ENCODE measurements at places on chromosomes 3 and 15.

DNA sequence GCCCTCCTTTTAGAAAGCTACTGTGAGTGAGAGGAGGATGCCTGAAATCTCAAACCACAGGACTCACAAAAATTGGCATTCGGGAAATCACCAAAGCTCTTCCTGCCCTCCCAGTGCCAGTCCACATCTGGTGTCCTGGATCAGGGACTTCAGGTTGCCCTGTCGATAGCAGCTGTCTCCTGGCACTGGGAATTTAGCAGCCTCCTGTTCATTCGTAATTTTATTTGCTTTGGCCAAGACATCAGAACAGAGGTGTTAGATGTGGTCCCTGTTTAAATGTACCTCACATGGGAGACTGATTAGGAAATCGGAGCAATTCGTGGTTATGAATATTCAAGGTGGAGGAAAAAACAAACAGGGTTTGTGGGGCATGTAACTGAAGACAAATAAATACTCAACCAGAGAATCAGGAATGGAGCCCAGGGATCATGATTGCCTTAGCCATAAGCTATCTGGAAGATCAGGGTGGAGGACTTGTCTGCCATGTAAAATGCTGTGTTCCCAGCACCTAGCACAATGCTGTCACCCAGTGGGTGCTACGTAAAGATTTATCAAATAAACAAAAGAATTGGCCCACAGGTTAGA is 265.2 kb upstream of the PROK2 start:
- DNase-seq = no peak

DNA sequence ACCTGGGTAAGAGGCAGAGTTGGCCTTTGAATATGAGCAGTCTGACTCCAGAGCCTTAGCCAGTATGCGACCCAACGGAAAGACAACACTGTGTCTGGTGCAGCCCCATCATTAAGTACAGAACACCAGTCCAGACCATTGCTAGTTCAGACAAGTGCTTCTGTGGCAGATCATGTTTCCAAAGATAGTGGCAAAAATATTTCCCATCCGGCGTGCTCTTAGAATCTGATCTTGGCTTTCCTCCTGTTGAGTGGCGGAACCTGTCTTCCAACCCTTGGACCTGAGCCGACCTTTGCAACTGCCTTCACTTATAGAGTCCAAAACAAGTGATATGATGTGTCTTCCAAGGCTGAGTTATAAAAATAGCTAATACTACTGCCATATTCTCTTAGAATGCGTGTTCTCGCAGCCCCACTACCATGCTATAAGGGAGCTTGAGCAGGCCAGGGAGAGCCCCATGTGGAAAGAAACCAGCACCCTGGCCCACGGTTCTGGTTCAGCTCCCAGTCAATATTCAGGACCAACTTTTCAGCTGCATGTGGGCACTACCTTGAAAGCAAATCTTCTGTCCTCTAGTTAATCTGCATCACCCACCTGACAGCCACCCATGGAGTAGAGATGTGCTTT is 322.4 kb upstream of the SLCO3A1 start:
- no peak for DNase-seq

GRCh38 chr3:68342426-68342825 is 589.9 kb downstream of the TAFA4 start:
- no peak for DNase-seq

- no peak for DNase-seq
These were observed 78.6 kb downstream of the PEX5L start for GRCh38 chr3:179958143-179958542.

GRCh38 chr3:12222775-12223485 is 64.2 kb upstream of the TIMP4 start:
- no peak for DNase-seq

- DNase-seq = no peak
These were observed 97.1 kb downstream of the CEMIP start for GRCh38 chr15:80876348-80876674.

DNA sequence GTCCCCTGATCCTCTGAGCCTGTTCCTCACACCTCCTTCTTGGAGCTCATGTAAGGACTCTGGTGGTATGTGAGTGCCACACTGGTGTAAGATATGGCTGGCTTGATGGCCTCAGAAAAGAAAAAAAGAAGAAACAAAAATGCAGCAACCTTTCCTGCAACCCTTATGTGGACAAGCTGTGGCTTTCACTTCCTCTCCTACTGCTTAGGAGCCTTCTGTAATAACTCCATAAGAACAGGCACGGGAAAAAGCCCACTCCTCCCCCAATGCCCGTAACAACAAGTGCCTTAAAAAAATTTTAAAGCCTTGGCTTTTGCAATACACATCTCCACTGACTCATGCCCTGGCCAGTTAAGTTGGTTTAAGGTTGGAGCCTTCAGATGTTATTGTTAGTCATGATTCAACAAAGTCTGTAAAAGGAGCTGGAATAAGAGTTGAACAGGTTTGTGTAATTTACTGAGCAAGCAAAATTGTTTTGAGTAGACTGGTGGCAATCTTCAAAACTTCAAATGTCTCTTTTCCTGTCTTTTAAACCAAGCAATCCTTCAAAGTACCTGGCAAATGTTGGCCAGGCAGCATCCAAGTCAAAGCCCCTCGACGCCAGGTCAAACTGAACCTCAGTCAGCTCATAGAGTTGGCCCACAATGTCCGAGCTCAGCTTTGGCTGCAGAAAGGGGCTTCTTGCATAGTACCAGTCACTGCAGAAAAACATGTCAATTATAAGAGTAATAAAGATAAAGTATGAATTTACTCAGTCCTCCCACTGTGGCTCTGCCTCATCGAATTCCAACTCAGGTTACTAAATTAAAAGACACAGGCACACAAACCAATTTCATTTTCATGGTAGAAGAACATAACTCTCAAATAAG is 22.9 kb downstream of the FYCO1 start:
- no peak for DNase-seq

DNA sequence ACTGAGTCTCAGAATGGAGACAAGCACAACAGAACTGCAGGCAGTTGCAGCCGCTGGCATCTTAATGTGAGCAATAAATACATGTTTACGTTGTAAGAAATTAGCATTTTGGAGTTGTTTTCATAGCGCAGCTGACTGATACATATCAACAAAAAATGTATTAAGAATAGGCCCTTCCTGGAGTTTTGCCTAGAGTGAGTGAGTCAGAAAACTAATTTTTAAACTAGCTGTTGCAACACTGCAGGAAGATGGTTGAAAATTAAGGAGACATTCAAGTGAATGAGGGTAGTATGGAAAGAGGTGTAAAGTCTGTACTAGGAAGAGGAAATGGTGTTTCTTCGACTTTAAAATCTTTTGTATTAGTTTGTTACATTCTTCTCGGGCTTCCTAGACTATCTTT is 39.6 kb upstream of the TIMP4 start:
- no peak for DNase-seq

GRCh38 chr3:168881804-168882203 is 781.7 kb downstream of the MECOM start:
- DNase-seq = no peak

GRCh38 chr3:30256474-30256873 is 349.9 kb upstream of the TGFBR2 start:
- DNase-seq = no peak

GRCh38 chr3:14410503-14411165 is 8.2 kb downstream of the SLC6A6 start:
- no peak for DNase-seq

- no peak for DNase-seq
These were observed 14.1 kb downstream of the HDDC3 start for GRCh38 chr15:90918034-90918788.

- no peak for DNase-seq
These were observed 26.7 kb upstream of the TMEM158 start for GRCh38 chr3:45252826-45253225.

DNA sequence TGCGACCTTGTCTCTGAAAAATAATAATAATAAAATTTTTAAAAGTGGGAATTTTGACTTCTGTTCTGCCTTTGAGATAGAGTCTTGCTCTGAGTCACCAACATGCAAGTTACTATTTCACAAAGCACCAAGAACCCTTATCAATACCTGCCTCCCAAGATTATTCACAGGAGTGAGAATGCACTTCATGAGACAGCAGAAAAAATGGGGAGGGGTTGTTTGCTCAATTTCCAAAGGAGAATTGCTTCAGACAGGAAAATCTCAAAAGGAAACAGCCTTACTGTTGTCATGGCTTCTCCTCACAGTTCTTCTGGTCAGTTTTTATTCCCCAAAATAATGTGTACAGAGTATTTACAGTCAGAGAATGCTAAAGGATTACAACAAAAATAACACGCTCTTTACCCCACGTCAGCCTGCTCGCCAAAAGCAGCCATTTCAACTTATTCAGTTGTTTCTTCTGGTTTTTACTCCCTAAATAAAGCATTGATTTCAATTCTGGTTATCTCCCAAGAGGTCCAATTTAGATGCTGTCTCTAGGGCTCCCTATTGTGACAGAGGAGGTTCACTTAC is 89.0 kb downstream of the PPCDC start:
- no peak for DNase-seq

- no peak for DNase-seq
These were observed 20.4 kb downstream of the ABI3BP start for GRCh38 chr3:100972867-100973266.

DNA sequence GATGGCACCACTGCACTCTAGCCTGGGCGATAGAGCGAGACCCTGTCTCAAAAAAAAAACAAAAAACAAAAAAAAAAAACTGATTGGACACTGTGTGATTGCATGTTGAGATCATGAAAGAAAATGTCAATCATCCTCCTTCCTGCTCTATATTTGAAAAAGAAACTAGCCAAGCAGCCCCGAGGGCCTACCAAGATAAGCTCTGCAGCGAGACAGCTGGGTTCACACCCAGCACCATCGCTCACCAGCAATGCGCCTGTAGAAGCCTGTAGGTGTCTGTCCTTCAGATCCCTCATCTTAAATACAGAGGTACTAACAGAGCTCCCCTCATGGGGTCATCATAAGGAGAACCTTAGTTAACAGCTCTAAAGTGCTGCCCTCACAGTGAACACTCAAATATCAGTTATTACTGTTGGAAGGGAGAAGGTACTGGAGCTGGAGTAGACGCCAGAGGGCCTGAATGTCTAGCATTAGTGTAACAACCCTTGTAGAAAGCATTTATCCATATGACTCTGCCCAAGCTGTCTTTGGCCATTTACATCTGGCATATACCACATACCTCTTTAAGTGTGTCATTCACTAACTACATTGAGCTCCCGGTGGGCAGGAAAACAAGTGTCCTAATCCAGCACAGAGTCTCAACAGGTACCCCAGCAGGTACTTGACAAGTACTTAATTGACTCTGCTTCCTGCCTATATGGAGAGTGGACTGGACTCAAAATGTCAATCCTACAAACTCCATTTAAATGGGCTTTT is 22.9 kb downstream of the MYLK start:
- DNase-seq = no peak

GRCh38 chr3:192802957-192803899 is 75.9 kb upstream of the FGF12 start:
- peak; percentile 32 for DNase-seq

DNA sequence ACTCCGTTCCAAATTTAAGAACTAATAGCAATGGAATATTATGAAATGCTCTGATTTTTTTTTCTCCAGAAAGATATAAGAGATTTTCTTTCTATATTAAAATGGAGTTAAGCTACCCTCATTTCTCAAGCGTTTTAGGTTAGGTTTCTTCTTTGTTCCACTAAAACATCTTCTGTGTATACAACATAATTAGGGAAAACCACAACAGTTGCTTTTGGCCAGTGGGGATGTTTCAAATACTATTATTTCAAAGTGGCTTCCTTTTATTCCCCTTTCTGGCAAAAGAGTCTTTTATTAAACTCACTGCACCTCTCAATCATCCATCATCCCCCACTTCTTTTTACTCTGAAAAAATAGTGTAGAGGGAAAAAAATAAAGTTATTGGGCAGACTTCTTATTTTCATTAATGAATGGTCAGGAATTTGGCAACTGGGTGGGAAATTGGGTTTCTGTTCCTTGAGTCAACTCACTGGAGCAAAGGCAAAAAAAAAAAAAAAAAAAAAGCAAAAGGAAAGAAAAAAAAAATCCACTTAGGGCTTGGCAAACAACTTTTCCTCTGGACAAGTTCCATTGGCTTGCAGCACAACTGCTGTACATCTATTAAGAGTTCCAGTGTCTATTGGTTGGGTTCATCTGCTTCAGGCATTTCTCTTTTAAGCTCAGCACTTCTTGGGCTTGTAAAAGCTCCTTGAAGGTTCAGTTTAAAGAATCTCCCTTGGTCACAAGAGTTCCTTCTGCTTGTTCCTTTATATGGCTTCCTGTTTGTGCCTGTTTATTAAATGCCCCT is 963.4 kb downstream of the ROBO1 start:
- DNase-seq = peak; percentile 51

DNA sequence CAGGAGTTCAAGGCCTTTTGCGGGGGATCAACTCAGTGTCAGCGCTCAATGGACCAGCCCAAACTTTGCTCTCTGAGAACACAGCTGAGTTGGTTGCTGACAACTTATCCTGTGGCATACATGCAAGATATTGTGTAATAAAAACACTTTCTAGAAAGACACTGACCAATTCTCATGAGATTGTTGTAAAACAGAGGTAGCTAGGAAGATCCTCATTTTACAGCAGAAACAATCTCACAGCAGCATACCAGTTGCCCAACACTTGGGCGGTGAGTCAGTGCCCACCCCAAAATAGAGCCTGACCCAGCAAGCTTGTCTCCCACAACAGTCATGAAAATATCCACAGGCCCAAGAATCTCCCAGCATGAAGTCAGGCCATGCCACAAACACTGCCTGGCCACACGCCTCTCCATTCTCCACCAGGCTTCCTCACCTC is 18.2 kb downstream of the KLHL6 start:
- DNase-seq = no peak

DNA sequence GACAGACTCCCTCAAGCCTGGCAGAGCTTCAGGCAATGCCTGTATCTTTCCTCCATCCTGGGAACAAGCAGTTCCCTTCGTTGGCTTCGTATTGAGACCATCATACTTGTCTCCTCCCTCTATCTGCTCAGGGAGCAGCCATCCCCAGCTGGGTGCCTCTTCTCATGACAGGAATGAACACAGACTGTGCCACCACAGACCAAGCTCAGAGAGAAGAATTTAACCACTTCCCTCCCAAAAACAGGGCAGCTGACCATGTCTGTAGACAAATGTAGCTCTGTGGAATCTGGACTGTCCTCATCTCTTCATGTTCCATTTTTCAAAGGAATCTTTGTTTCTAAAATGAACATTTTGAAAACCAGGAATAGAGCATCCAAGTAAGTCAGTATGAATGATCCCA is 245.4 kb downstream of the ERC2 start:
- DNase-seq = no peak

DNA sequence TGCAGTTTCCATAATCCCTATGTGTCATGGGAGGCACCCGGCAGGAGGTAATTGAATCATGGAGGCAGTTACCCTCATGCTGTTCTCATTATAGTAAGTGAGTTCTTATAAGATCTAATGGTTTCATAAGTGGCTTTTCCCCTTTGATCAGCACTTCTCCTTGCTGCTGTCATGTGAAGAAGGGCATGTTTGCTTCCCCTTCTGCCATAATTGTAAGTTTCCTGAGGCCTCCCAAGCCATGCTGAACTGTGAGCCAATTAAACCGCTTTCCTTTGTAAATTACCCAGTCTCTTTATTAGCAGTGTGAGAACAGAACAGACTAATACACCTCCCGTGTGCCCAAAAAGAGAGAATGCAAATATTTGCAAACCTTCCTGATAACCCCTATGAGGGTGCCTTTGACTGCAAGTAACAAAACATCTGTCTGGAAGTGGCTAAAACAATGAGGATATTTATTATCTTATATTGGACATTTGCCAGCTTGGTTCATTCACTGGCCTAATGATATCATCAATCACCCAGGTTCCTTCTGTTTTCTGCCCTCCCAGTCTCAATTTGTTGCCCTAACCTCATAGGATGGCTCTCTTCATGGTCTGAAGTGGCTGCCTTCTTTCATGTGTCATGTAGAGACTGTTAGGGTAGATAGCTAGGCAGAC is 68.7 kb downstream of the BHLHE40 start:
- DNase-seq = no peak

All from SK-N-MC (cell line).